Left ventricle myocardium superior (tissue), 1 donor: ENCODE measurements at places on chromosomes 11 and 22.

DNA sequence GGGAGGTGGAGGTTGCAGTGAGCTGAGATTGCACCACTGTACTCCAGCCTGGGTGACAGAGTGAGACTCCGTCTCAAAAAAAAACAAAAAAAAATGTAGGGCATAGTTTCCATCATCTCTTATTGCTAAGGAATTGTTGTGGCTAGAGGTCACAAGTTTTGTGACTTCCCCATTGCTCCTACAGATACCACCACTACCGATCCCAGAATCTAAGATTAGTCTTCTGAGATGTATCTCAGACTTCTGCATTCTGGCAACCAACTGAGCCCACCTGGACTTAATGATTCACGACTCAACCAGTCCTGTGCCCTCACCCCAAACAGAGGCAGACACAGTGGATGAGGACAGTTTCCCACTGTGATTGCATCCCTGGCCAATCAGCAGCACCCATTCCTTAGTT, 148.9 kb downstream of the NECTIN1 start:
- DNase-seq, result no peak

DNA sequence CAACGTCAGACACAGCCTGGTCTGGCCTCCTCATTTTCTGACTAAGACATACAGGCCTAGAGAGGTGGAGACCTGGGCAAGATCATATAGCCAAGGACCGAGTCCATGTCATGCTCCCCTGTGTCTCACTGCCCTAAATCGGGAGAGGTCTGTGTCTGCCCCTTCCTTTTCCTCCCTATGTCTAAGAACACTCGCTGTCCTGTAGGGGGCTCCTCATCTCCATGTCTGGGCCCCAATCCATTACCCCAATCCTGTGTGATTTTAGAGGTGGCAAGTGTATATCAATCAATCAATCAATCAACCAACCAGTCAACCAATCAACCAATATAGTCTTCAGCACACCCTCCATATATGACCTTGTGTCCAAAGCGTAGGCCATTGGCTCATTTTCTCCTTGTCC, 125.7 kb downstream of the KIRREL3 start:
- DNase-seq, result no peak

- DNase-seq, result no peak
Observed at GRCh38 chr11:61149624-61150615, 11.3 kb downstream of the VPS37C start.

DNA sequence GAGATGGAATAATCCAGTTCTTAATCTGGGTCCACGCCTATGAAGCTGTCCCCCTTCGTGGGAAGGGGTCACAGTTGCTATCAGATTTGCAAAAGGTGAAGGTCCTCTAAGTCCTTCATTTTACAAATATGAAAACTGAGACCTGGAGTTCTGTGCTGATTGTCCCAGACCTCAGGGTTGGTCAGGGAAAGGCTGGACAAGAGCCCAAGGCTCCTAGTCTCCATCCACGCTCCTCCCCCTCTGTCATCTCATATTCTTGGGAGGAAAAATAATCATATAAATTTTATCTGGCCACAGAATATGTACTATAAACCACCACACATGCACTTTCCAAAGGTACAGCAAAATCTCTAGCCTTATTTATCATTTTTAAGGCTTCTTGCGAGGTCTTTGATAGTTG, 5.5 kb downstream of the PACSIN2 start:
- no peak for DNase-seq

DNA sequence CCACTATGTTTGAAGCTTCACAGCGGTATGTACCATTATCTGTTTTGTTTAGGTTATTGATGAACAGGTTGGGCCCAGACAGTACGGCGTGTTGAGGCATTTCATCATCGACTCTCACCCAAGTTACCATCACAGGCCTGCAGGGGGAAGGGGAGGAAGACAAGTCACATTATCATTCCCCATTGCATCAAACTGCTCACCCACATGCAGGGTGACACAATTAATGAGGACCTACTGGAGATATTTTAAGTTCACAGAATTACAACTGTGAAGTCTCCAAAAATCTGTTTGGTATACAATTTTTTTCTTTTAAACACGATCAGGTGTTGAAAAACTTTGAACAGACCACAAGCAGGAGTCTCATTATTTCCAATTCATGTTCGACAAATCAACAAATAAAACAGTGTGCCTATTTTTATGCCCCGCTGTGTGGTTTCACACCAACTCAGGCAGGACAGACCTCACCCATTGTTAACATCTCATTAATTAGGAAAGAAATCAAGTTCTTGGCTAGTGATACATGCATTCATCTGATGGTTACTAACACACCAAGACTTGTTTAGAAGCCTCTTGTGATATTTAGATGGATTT, 289.5 kb downstream of the CADM1 start:
- DNase-seq, result no peak

- DNase-seq, result no peak
Observed at GRCh38 chr11:104404231-104405175, 240.6 kb upstream of the PDGFD start.

GRCh38 chr11:86201371-86201884, 43.1 kb upstream of the EED start:
- DNase-seq, result no peak
